ENCODE measurements at places on chromosomes 3 and 15.
A peak's percentile ranks its signal among the peaks of the same experiment; 100 is the strongest.

GRCh38 chr15:88745065-88745464, 58.2 kb upstream of the ACAN start:
- DNase-seq: no peak

- no peak for DNase-seq
Observed at GRCh38 chr15:88375234-88375927, 91.8 kb downstream of the MRPL46 start.

- DNase-seq: no peak
Observed at GRCh38 chr3:188278717-188279324, 124.9 kb downstream of the LPP start.

DNA sequence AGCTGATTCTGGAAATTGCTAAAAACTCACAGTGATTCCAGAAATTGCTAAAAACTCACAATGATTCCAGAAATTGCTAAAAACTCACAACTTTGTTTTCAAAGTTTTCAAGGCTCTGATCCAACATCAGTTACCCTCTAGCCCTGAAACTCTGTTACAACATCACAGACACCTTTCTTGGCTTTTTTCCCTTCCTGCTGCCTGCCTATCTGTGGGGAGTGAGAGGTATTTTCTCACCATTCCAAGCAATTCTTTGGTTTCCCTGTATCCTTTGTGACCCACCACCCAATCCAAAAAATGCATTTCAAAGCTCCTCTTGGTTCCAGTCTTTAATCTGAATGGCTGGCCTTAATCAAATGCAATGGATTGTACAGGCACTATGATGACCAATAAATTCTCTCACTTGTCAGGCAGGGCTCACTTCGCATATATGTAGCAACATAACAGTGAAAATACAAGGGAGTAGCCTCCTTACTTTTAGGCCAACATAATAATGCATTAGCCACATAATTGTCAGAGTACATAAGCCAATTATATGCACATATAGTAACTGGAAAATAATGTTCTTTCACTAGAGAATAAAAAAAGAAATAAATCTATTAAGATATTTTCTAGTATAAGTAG, 1139.0 kb downstream of the ROBO2 start:
- DNase-seq: no peak

DNA sequence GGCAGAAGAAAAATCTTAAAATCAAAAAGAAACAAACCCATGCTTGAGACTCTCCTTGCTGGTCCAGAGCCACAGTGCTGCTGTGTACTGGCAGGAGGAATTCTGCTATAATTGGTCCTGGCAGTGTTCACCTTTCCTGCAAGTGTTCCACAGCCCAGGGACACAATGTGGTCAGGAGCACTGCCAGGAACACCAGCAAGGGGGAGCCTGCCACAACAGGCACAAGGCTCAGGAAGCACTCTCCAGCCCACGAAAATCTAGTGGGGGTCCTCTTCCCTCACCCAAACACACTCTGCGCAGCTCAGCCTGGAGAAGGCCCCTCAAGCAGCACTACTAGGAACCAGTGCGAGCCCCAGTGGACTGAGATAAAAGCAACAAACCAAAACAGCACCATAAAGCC, 92.9 kb downstream of the UBE3A start:
- DNase-seq: peak; percentile 10
